IPS DF 6.9 (cell line): ENCODE measurements at places on chromosomes 11 and 22.

- DNase-seq = no peak
Observed at GRCh38 chr22:47301820-47302475, 539.5 kb downstream of the TBC1D22A start.

- no peak for DNase-seq
Observed at GRCh38 chr11:113286509-113287497, 27.6 kb upstream of the TTC12 start.

- DNase-seq = no peak
Observed at GRCh38 chr11:72700146-72700545, 25.9 kb upstream of the PDE2A start.

GRCh38 chr11:20369826-20370225, 6.3 kb downstream of the HTATIP2 start:
- no peak for DNase-seq

GRCh38 chr22:21587803-21588611, 20.5 kb downstream of the UBE2L3 start:
- no peak for DNase-seq

DNA sequence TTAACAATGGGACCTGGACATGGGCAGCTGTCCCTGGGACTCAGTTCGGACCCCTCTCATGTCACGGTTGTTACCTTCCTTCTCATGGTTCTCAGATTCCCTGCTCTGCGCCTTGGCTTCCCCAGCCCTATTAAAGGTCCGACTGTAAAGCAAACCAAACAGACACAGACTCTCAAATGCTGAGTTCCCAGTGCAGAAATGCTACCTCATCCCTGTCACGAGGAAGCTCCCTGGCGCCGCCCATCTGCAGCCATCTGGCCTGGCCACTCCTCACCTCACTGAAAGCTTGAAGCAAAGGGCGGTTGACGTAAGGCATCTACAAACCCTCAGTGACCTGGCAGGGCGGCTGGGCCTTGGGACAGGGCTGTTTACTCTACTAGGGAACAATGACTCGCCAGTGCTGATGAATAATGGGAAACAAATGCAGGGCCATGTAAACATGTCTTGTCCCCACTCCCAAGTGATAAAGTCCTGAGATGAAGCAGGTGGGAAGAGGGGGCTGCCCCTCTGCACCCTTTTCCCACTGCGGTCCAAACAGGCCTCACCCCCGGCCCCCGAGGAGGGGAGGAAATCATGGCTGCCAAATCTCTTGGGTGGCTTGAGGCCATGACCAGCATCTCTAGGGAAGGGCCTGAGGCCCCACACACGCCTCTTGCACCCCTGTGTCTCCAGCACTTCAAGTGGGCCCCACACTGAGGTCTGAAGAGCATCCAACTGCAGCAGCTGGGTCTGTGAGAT, 49.3 kb downstream of the SCUBE1 start:
- DNase-seq = no peak

DNA sequence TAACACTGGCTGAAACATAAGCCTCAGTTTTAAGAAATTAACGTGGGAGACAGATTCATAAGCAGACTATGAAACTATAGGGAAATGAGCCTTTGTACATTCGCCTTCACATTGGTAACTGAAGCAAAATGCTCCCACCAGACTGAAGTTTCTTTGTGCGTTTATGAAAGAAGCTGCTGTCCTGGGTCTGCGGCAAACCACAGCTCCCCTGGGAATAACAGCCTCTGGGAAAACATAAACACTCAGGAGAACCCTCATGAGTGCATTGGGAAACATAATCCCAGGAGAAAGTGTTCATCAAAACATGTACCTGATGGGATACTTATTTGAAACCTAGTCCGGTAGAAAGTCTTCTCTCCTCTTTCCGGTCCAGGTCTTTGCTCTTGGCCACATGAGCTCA, 193.1 kb upstream of the LARGE1 start:
- DNase-seq = no peak

- DNase-seq = no peak
Observed at GRCh38 chr22:48856308-48856615, 971.4 kb downstream of the BRD1 start.

DNA sequence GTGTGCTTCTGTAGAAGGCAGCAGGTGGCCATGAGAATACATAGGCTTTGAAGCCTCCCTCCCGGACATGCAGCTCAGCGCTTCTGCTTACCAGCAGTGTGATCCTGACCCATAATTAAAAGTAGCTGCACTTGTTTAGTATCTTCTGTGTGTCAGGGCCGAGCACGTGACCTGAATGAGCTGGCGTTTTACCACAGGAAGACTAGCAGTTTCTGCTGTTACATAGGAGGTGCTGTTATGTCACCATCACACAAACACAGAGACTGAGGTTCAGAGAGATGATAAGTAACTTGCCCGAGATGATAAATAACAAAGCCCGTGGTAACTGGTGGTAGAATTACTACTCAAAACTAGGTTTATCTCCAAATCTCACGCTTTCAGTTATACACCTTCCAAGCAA, 329.5 kb downstream of the OPCML start:
- no peak for DNase-seq

DNA sequence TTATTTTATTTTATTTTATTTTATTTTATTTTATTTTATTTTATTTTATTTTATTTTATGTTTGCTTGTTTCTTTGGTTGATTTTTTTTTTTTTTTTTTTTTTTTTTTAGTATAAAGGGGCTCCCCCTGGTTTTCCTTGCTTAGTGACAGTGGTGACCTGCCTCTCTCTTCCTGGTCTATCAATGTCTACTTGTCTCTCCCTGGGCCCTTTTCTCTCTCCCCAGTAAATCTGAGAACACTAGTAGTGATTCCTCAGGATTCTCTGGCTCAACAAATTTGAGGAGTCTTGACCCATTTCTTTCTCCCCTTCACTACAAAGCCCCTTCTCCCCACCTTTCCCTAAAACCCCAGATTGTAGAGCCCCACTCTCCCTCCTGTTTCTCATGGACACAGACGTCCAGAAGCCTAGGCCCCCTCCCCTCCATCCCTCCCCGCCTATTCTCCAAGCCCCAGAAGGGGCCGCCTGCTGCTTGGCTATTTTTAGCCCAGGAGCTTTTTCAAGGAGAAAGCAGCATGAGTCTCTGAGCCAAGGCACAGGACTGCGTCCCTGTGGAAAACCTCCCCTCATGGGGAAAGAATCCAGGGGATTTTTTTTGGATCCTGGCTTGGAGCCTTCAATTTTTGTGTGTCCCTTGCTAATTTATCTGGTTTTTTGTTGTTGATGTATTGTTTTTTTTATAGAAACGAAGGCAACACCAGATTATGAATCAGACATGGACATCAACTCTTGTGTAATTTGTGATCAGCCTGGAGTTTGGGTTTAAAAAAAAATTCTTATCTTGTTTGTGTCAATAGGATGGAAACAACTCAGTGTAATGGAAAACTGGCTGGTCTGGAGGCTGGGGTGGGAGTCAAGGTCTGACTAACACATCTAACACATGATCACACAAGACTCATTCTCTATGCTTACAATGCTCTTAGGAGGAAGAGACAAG, 17.5 kb upstream of the ACCSL start:
- DNase-seq = no peak

DNA sequence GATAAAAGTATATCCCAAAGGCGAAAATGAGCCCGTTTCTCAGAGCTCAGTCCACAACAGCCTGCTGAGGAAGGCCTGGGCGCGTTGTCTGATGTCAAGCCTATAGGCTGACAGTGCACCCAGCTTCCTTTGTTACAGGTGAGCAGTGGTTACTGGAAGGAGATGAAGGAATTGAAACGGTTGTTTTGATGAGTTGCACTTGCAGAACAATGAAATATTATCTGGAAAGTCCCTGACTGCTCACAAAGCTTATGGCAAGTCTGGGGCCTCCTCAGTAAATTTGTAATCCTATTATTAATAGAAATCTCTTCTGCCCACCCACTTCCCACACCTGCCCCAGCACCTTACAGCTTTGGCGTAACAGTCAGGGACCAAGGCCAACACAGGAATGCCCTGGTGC, 77.8 kb downstream of the C11orf91 start:
- no peak for DNase-seq

DNA sequence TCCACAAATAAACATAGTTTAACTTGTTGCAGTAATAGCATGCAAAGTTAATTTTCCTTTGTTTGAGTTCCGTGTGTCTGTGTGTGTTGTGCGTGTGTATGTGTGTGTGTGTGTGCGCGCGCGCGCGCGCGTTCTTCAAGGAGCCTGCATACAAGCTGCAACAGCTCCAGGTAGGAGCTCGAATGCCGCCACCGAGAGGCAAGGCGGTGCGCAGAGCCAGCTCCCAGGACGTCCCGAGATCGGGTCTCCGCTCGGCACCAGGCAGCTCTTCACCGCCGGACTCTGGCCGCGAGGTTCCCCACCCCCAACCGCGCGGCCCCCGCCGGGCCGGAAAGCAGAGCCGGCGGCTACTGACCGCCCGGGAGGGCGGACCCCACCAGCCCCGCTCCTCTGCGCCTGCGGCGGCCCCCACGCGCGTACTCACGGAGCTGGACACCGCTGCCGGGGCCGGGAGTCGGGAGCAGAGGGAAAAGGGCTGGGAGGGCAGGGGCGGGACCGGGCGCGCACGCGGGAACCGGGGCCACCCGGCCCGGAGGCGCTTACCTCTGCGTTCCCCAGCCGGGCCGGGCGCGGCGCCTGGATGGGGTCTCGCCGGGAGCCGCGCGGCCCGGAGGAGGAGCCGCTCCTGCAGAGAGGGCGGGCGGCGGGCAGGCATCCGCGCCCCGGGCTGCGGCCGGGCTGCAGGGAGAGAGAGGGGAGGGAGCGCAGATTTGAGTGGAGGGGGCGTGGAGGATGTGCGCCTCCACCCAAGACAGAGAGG, 40.4 kb upstream of the AKIP1 start:
- peak; percentile 68 for DNase-seq
